ENCODE measurements at places on chromosomes 12 and 14.

- no peak for DNase-seq
These were observed 365.9 kb upstream of the NOVA1 start for GRCh38 chr14:26963711-26964110.

DNA sequence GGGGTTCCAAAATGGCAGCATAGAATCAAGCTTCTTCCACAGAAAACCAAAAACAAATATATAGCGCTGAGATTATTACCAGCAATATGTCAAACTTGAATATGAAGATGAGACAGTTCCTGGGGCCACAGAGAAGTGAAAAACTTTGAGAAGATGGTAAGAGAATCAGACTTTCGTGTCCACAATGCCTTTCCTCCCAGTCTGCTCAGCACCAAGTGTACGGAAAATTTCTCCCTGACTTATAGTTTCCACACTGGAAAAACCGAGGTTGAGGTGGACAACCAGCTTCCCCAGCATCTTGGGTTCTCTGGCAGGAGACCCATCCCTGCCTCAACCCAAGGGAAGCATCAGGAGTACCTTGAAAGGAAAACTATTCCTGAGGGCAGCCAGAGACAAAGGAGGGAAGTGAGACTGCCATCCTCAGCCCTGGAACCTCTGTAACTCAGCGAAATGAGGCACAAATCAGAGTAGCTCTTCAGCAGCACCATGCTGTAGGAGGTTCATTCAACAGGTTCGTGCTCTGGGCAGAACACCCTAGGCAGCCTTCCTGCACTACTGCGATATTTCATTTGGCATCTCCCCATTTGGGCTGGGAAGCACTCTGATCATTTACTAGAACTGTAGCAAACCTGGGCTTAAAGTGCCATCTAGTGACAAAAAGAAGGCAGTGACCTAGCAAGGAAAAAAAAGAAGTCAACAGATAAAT, 52.4 kb upstream of the CAPRIN2 start:
- no peak for DNase-seq

GRCh38 chr12:113467142-113467501, 4.5 kb downstream of the LHX5 start:
- DNase-seq = no peak

GRCh38 chr12:94172031-94172430, 23.7 kb downstream of the PLXNC1 start:
- no peak for DNase-seq

Measured in stimulated activated CD8-positive, alpha-beta memory T cell treated with anti-CD3 and anti-CD28 coated beads, Interleukin-2, amount 100 ng/mL, for 1 hour (primary cell).